ENCODE measurements at places on chromosomes 3 and 15.
A peak's percentile ranks its signal among the peaks of the same experiment; 100 is the strongest.

- DNase-seq: no peak
Observed at GRCh38 chr3:42653303-42653559, 266 bp upstream of the ZBTB47 start.

GRCh38 chr15:100834731-100835130 is 44.9 kb upstream of the ALDH1A3 start:
- no peak for DNase-seq

GRCh38 chr3:51949121-51949520 is 6.1 kb upstream of the GPR62 start:
- DNase-seq: no peak

DNA sequence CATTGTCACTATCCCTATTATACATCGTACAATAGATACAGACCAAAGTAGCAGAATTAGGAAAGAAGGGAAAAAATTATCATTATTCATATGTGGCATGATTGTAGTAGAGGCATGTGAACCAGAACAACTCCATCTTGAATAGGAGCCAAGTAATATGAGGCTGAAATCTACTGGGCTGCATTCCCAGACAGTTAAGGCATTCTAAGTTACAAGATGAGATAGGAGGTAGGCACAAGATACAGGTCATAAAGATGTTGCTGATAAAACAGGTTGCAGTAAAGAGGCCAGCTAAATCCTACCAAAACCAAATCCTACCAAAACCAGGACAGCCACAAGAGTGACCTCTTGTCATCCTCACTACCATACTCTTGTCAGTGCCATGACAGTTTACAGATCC is 1035.4 kb upstream of the SEMA6D start:
- DNase-seq: no peak

DNA sequence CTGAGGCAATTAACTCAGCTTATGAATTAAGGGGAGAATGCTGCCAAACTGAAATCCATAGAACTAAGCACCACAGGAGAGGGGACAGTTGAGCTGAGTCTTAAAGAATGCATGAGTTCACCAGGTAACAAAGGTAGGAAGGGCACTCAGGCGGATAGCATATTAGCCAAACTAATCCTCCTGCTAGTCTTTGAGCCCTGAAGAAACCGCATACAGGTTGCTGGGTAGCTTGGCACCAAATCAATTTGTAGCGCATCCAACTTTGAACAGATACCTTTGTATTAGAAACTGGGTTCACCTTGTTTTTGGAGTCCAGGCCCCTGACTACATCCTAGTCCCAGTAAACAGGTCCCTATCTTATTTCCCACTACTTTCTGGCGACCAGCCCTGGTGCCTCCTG is 93.7 kb downstream of the FRMD4B start:
- no peak for DNase-seq

DNA sequence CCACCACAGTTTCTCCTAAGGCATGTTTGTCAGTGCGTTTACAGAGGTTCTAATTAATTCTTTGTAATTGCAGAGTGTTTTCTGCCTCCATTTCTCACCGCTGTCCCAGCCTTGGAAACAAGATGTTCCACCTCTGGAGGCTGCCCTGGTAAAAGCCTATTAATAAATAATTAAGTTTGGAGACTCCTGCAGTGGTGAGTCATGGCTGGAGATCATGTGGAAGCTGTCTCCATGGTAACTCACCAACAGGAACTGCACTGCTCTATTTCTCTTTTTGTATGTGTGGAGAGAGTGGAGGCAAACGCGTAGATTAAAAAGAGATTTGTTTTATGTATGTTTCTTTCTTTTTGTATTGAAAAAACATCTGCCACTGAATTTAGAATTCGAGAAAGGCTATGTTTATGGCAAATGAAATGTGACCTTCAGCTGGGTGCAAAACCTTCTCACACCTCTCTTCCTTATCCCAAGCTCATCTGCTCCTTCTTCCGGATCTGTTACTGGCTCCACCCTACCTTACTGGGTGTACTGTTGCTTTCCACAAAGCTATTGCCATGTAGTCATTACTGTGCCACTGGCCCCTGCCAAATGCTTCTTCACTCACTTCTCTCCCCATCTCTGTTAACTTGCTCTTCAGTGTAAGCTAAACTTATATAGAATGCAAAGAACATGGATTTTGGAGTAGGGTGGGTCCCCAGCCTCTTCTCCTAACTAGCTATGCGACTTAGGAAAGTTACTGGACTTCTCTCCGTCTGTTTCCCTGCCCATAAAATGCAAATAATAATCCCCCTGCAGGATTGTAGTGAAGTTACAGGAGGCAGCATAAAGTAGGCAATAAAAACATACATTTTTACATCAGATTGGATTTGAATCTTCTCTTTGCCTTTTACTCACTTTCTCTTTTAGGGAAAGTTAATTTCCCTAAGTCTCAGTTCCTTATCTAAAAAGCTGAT is 778.5 kb downstream of the NTRK3 start:
- no peak for DNase-seq

DNA sequence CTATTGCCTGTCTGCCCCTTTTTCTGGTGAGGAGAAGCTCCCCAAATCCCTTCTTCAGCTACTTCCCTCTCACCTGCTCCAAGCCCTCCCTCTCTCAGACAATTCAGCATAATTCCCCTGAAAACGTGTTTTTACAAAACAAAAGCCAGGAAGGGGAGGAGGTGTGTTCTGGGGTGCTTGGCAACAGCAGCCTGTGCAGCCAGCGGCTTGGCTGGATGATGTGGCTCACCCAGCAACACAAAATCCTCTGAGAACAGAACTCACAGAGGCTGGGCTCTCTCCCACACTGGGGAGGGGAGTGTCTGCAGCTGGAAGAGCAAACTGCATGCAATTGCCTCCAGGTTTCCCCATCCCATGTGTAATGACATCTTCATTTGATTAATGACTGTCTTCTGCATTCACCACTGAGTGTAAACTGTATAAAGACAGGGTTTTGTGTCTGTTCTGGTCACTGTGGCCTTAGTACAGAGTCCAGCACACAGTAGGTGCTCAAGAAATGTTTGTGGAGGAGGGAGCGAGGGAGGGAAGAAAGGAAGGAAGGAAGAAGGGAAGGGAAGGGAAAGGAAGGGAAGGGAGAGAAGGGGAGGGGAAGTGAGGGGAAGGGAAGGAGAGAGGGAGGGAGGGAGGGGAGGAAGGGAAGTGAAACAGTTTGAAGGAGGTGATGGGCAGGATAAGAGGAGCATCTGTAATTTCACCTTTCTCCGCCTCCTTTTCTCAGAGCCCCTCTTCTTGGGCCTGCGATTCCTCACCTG is 70.1 kb upstream of the GLCE start:
- no peak for DNase-seq

- no peak for DNase-seq
Observed at GRCh38 chr3:49841126-49841696, 15.2 kb downstream of the TRAIP start.

DNA sequence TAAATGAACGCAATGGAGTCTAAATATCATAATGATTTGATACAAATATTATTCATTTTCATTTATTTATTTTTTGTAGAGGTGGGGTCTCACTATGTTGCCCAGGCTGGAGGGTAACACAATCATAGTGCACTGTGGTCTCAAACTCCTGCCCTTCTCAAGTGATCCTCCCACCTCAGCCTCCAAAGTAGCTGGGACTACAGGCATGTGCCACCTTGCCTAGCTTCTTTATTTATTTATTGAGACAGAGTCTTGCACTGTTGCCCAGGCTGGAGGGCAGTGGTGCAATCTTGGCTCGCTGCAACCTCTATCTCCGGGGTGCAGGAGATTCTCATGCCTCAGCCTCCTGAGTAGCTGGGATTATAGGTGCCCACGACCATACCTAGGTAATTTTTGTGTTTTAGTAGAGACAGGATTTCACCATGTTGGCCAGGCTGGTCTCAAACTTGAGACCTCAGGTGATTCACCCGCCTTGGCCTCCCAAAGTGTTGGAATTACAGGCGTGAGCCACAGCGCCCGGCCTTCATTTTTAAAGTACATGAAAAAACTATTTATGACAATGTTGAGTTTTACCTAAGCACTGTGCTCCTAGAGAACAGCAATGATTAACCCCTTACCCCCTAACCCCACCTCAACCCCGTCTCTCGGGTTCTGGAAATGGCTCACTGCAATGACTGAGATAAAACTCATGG is 4.0 kb upstream of the AEN start:
- no peak for DNase-seq

DNA sequence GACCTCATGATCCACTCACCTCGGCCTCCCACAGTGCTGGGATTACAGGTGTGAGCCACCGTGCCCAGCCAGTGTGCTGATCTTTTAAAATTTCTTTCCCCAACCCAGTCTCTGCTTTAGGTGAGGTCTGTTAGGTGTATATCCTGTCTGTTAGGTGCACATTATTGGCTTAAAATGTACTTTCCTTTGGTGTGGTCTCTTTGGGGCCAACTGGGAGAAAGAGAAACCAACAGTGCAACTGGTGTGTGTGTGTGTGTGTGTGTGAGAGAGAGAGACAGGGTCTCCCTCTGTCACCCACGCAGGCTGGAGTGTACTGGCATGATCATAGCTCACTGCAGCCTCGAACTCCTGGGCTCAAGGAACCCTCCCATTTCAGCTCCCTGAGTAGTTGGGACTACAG is 50.3 kb upstream of the GNB5 start:
- no peak for DNase-seq

DNA sequence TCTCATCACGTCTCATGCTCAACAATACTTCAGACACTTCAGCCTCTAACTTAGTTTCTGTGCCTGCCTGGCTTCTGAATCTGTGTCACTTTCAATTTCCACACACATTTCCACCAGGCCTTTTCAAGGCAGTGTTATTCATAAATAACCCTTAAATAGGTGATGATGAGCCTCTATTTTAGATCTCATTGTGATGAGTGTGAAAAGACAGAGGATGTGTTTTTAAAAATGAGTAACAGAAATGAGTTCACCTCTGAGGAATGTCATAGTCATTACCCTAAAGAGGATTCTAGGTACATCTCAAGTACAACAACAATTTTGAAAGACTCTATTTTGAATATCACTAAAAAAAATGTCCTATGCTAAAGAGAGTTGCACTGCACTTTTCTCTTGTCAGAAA is 64.6 kb downstream of the STAC start:
- no peak for DNase-seq

DNA sequence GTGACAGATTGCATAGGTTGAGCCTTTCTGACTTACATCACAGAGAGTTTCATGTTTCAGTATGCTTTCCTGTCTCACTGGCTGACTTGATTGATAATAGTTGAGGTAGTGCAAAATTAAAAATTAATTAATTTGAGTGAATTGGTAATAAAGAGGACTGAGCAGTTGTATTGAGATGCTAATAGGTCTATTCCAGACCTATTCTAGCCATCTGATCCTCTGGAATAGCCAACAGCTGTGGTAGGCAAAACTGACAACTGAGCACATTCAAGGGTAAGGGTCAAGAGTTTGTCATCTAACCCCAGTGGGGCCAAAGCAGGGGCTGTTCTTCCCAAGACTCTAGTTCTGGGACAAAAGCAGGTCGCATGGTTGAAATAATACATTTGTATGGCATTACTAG is 132.4 kb downstream of the EPHA3 start:
- no peak for DNase-seq

- no peak for DNase-seq
Observed at GRCh38 chr3:126896067-126896441, 86.9 kb upstream of the PLXNA1 start.

- DNase-seq: no peak
Observed at GRCh38 chr3:16692486-16693344, 87.5 kb upstream of the DAZL start.

- no peak for DNase-seq
Observed at GRCh38 chr3:31831591-31831990, 149.5 kb downstream of the OSBPL10 start.

GRCh38 chr3:105529456-105529855 is 162.7 kb downstream of the ALCAM start:
- DNase-seq: no peak

- DNase-seq: no peak
Observed at GRCh38 chr3:139939681-139940190, 4.8 kb downstream of the CLSTN2 start.

DNA sequence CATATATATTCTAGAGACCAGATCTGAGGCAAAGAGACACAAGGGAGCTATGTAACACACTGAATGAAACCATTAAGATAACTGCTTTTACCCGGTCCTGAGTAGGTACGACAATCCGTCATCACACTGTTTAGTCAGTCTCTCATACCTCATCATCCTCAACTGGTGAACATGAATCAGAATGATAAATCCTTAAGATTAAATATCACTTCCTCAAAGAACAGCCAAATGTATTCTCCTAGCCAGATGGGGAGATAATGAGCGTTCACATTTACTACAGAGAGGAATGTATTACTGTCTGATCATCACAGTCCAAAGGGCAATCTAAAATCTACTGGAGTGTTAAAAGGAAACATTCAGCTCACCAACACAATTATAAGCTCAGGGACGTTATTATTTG is 319.4 kb upstream of the STAC start:
- no peak for DNase-seq

GRCh38 chr15:31256378-31257265 is 70.0 kb upstream of the KLF13 start:
- DNase-seq: peak; percentile 98

DNA sequence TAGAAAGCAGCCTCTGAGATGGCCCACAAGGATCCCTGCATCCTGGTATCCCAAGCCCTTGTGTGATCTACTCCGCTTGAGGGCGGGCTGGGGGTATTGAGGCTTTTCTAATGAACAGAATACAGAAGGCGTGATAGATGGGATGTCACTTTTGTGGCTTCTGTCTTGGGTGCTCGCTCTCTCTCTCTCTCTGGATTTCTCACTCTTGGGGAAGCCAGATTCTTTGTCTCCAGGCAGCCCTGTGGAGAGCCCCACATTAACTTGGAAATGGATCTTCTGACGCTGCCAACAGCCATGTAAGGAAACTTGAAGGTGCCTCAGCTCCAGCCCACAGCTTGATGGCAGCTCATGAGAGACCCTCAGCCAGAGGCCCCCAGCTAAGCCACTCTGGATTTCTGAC is 26.9 kb upstream of the SEC62 start:
- DNase-seq: no peak

DNA sequence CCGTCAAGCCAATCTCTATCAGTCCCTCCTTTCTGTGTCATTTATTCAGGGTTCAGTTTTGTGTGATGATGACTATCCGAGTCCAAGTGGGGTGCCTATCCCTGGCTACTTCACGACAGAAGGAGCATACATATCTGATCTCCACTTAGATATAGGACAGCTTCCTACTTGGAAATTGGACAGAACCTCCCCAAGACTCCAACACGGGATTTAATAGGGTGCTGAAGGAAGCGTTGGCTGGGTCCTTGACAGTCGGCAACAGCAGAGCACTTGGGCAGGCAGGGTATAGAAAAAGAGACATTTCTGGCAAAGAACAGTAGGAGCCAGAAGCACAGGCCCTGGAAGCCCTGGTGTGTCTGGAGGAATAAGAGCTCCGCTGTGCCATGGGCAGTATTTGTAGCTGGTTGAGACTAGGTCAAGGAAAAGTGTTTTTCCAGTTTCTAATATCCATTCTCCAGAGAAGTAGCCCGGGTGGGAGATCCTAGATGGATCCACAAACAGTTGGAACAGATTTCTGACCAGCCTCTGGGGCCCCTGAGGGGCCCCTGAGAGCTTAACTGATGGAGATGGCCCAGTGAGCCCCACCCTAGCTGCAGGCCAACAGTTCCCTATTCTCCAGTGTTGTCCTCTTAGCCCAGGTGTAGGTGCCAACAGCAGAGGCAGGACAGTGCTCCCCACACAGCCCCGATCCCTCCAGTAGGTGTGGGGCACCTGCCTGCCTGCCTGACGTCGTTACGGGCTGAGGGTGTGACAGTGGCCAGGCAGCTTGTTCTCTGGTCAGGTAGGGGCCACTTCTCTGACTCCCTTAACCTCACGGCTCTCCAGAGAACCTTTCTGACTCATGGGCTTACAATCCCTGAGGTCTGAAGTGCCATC is 130.8 kb downstream of the CHCHD6 start:
- no peak for DNase-seq

- DNase-seq: no peak
Observed at GRCh38 chr3:15889936-15890335, 92.2 kb upstream of the ANKRD28 start.

GRCh38 chr15:57148262-57148661 is 228.0 kb upstream of the CGNL1 start:
- no peak for DNase-seq
